ENCODE measurements at places on chromosomes 11 and 22.

- no peak for DNase-seq
Measured at GRCh38 chr11:28618416-28618815, 510.2 kb downstream of the METTL15 start.

DNA sequence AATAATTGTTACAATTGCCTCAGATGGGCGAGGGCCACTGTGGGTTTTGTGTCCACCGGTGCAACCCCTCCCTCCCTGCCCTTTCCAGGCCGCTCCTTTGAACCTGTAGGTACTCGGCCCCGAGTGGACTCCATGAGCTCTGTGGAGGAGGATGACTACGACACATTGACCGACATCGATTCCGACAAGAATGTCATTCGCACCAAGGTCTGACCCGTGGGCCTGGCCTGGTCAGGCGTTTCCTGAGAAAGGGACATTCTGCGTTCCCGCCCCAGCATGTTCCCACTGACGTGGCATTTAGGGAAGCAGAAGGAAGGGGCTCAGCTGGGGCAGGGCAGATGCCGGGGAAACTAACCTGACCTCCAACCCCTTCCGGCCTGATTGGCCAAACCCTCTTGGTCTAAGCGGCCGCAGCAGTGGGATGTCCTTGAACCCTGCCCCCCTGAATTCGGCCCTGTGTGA is 10.1 kb downstream of the SIDT2 start:
- peak; percentile 52 for DNase-seq

DNA sequence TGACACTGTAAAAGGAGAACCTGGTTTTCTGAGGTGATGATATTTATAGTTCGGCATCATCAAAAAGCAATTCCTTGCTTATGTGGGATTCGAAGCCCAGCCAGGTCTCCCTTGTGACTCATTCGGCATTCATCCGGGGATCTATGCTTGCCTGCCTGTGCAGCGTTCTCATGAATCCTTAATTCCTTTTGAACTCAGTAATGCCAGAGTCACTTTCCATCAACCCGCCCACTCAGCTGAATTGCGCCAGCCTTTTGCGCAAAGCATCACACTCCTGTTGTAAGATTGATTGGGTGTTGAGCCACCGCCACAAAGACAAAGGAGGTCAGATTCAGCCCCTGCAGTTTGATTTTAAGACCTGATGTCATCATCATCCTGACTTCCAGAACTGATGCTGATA is 128.6 kb downstream of the SLC17A6 start:
- no peak for DNase-seq

DNA sequence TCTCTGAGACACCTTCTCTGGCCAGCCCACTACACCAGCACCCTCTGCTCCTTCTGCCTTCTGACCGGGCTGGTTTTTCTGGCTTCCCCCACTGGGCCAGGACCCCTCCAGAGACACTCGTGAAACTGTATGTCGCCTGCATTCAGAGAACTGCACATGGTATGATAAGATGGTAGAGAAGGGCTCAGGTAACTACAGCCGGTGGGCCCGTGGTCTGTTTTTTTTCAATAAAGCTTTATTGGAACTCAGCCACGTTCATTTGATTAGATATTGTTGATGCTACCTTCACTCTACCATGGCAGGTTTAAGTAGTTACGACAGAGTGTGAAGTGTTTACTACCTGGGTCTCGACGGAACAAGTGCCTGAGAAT is 514.0 kb downstream of the TBC1D22A start:
- DNase-seq, result peak; percentile 21

- DNase-seq, result no peak
Measured at GRCh38 chr11:121589946-121590537, 137.3 kb upstream of the SORL1-AS1 start.

DNA sequence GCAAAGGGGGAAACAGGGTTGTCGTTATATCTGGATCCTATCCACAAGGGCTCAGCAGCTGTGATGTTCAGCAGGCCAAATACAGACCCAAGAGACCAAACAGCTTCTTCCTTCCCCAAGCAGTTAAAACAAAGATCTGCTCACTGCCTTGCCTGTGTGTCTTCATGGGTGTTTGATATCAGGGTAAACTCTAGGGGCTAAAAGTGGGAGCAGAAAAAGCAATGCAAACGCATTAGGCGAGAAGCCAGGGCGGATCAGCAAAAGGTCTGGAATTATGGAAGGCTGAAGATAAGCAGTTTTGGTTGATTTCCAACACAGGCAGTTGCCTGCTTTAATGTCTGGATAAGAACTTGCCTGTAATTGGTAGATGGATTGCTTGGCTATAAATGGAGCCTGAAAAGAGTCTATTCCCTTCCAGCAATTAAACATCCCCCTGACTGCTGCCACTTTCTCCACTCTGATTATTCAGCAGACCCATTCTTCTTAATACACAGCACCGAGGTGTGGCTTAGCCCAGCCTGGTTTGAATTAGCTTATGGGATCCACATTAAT is 126.3 kb downstream of the COMMD9 start:
- no peak for DNase-seq

DNA sequence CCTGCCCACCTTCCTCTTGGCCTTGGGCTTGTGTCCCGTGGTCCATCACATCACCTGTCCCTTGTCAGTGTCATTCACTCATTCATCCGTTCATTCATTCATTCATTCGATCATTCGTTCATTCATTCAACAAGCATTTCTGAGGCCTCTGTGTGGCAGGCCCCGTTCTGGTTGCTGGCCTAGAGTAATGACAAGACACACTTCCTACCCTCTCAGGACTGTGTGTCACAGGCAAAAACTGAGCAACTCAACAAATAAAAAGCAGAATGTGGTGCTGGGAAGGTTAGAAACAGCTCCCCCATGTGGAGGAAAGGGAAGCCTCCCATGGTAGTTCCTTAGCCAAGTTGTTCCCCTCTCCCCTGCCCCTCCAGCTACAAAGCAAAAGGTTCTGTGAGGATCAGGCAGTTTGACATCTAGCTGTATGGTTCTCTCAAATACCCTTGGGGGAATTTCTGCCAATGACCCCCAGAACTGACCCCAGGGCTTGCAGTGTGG is 1.6 kb upstream of the OMP start:
- no peak for DNase-seq

DNA sequence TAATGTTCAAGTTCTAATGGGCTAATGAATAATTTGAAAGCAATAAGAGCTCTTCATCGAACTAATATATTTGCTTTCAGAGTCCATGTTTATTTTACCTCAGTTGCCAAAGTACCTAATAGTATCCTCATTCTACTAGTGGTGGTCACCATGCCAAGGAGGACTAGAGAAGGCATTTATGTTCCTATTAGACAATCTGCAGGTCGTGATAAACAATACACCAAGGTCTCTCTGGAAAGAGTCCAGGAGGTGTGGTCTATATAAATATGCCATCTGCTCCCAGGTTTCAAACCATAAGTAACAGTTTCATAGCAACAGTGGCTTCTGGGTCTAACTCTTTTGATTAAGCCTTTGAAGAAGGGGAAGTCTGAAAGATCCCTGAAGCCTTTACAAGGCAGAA is 42.9 kb downstream of the ARFGAP3 start:
- DNase-seq, result no peak

DNA sequence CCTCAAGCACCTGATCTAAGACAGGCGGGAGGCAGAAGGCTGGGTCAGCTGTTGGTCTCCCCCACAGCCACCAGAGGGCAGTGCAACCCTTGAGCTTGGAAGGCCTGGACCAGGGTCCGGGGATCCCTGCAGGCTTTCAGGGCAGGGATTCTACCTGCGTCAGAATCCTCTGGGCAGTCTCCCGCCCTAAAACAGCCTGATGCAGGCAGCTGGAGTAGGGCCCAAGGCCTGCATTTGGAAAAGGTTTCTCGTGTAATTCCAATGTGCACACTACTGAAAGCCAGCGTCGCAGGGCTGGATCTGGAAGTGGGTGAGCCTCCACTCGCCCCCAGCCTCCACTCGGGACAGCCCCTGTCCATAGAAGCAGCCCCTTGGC is 31.8 kb downstream of the BID start:
- DNase-seq, result peak; percentile 88

GRCh38 chr11:20015529-20016427 is 144.5 kb downstream of the DBX1 start:
- no peak for DNase-seq

GRCh38 chr11:498297-499181 is 8.5 kb downstream of the RNH1 start:
- DNase-seq, result no peak

GRCh38 chr11:59218893-59219292 is 6.2 kb upstream of the MPEG1 start:
- DNase-seq, result no peak

GRCh38 chr22:30425616-30426387 is at the start of gene MTFP1:
Gene MTFP1 (plus strand): TSS chr22:30425768. CDS start chr22:30425880, 112 bp downstream.
- DNase-seq, result peak; percentile 83

DNA sequence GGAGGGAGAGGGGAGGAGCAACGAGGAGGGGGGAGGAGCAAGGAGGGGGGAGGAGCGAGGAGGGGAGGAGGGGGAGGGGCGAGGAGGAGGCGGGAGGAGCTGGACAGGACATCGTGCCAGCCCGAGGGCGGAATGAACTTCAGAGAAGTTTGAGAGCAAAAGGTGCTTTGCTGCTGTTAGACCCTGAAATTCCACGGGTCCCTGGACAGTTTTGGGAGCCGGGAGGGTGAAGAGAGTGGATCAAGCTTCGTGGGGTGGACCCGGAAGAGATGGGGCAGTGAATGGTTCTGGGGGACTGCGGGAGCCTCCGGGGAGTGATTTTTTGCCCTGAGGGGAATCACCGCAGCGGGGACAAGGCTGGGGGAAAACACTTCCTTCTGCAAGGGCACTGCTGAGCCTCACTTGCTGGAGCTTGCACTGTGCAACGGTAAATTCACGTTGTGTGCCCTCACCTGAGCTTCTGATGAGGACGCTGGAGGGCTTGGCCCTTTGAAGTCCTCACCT is 10.7 kb upstream of the NLRP6 start:
- peak; percentile 85 for DNase-seq

DNA sequence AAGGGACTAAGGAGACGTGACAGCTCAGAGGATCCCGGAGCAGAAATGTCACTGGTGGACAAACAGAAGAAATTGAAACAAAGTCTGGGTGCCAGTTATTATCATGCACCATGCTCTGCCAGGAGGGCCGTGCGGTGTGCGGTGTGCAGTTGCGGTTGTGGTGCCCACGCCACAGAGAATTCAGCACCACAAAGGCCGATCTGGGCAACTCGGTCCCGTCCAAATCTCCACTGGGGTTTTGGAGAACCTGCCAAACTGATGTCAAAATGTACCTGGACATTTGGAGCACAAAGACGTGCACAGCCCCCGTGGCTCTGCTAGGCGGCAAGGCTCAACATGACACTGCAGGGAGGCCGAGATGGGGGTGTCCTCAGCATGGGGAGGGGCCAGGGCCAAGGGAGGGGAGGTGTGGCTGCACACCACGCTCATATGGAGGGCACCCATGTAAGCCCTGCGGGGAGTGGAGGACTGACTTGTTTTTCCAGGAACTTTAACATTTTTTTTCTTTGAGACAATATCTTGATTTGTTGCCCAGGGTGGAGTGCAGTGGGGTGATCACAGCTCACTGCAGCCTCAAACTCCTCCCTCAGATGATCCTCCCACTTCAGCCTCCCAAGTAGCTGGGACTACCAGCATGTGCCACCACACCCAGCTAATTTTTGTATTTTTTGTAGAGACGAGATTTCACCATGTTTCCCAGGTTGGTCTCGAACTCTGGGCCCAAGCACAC is 39.4 kb downstream of the GNB1L start:
- DNase-seq, result no peak

GRCh38 chr11:118872403-118872821 is 11.3 kb upstream of the CXCR5 start:
- peak; percentile 90 for DNase-seq

- no peak for DNase-seq
Measured at GRCh38 chr11:72932132-72932570, 117.9 kb downstream of the ATG16L2 start.

GRCh38 chr11:57598831-57599155 is 1.3 kb downstream of the SERPING1 start:
- no peak for DNase-seq

DNA sequence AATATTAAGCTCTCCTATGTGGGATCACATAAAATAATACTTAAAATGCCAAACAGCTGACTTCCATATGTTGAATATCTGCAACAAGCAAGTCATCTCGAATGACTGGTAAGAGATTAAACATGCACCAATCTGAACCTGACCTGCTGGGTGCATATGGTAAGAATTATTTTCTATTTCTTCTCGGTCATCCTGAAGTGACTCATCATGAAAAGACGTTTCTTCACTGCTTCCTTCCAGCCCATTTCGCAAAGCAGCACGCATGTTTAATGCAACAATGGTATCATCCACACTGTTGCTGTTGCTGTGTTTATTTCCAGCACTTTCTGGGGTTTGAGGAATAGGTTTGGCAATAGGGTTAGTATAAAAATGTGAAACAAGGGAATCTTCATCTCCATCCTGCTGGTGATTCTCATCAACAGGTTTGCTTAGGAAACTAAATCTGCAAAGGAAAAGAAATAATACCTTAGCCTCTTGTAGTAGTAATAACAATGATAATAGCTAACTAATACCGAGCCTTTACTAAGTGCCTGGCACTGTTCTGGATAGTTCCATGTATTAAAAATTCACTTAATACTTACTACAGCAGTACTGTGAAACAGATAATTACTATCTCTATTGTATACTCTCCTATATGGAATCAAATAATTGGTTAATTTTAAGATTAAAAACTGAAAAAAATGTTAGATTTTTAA is 52.0 kb upstream of the CHRNA10 start:
- no peak for DNase-seq

GRCh38 chr11:55324500-55324899 is 18.5 kb upstream of the OR4A16 start:
- DNase-seq, result no peak

DNA sequence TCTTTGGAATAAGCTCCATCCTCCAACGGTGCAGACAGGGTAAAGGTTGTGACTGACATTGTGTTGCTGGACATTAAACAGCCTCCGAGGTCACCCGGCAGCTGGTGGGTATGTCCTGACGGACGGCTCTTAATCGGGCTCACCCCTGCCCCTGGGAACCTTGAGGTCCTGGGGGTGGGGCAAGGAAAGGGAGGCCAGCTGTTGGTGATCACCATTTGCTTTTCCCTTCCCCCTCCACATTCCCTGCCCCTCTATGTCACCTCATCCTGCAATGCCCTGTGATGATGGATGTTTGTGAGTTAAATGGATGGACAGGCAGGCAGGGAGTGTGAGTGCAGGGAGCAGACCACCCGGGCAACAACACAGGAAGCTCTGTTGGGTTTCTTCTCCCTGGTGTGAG is 26.3 kb downstream of the APLNR start:
- DNase-seq, result no peak

- no peak for DNase-seq
Measured at GRCh38 chr11:65932558-65932919, 12.7 kb upstream of the TSGA10IP start.

GRCh38 chr11:67165623-67166022 is 46.6 kb downstream of the KDM2A start:
- DNase-seq, result no peak

DNA sequence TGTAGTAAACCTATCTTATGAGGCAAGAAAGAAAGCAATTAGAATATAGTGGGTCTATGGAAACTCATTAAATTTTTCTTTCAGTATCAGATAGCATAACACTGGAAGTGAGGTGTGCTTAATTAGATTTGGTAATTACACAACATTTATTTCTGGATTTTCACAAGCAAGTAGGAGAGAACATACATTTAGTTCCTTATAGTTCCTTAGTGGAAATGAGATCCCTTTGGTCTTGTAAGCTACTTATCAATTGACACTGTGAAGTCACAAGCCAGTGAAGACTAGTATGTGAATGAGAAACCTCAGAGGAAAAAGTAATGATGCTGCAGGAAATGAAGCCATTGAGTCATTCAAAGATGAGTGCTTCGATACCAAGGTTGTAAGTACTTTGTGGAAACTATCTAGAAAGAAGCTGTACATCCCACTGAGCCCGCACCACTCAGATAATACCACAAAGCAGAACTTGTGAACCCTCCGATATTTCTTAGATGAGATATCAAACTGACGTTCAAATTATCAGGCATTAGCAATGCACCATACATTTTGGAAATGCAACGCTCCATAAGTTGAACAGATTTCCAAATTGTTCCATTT is 53.5 kb downstream of the ENTHD1 start:
- DNase-seq, result peak; percentile 73

All from activated effector memory CD4-positive, alpha-beta T cell treated with anti-CD3 and anti-CD28 coated beads, Interleukin-2, amount 50 U/mL, for 16 hours (primary cell).